ENCODE measurements at places on chromosomes 2 and 18.

- no peak for DNase-seq
These were observed 429.5 kb downstream of the STK39 start for GRCh38 chr2:167817908-167818307.

DNA sequence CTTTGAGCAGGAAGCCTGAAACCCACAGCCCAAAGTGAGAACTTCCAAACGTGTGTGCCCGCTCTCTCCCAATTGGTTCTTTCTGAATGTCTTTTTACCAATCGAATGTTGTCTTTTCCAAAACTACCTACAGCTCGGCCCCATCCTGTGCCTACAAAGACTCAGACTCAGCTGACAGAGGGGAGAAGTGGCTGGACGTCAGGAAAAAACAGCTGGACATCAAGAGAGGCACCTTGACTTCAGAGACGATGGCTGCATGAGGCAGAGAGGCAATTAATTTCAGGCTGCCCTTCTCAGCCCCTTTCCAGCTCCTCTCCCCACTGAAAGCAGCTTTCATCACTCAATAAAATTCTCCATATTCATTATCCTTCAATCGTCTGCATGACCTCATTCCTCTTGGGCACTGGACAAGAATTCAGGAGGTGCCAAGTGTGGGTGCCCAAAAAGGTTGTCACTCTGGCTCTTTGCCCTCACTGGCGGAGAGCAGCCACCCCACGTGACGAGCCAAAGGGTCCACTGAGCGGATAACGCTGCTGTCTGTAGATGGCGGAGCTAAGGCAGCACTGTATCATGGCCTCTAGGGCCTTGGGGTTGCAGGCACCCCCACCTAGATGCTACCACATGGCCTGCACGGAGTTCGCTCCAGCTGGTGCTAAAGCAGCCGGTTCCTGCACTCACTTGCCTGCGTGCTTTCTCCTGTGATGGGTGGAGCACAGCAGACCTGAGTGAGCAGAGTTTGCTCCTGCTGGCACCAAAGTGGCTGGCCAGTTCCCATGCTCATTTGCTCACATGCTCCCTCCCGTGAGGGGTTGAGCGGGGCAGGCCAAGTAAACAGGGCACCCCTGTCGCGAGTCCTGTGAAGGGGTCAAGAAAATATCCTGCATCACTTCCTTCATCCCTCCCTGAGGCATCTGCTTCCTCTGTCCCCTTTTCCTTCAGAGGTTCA, 37.9 kb downstream of the FAM210A start:
- DNase-seq, result no peak

DNA sequence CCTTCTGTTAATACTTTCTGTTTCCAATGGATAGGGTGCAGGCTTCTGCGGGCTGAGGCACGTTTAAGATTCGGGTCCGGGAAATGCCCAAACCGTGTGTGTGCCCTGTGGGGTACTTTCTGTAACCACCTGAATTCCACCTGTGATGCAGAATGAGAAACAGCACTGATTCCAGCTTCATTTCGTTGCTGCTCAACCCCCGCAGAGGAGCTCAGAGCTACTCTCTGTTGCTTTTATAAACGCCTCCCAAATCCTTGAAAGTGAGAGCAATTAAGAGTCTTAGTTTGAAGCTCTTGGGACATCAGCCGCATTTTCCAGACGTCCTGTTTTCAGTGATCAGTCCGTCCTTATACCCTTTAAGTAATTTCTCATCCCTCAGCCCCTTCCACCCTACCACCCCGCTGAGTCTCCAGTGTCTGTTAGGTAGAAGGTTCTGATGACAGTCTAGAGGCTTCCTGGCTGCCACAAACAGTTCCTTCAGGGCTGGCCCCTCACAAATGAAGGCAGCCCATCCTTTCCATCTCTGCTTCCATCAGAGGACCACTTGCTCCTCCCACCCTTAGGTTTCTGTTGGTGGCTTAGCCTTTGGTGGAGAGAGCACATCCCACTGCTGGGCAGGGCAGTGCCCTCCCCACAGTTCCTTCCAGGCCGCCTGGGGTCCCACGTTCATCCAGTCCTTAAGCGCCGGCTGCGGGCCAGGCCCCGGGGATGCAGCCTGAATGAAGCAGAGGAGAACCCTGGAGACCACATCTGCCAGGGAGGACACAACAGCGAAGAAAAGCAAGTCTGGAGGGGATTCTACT, 230.1 kb downstream of the SEPTIN10 start:
- no peak for DNase-seq

DNA sequence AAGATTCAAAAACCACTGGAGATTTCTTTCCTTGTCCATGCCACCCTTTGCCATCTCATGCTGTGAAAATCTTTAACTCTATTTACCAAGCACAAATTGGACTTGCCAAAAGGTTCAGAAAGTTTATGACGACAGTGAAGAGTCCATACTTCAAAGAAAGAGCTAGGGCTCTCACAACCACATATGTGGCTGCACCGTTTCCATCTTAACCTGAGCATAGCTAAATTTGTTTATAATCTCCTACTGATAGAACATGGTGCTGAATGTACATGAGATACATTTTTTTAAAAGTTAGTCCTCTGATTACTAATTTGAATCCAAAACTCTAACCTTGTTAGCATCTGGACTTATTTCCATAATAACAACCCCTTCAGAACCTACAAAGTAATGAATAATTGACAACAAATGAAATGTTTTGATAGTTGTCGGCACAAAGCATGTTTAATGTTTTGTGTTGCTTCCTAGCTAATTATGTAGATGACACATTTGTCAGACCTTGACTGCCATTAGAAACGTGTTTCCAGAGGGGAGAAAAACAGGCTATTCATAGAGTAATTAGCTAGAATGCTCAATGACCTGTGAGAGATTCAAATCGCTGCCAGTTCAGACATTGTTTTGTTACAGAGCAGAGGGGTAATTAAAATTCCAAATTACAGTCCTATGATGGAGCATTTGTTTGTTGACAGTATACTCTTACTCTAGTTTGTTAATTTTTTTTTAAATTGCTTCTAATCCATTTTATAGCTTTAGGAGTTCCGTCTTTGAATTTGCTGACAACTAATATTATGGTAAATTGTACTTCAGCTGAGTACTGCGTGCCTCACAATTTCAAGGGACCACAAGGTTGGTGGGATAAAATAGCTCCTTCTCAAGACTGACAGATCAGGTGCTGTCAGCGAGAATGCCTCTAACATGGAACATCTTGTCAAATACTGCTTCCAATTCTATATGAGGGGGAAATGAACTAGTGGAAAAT, 31.8 kb downstream of the ARHGAP15 start:
- DNase-seq, result no peak

- DNase-seq, result no peak
These were observed 33.5 kb upstream of the CD226 start for GRCh38 chr18:69980982-69981804.

DNA sequence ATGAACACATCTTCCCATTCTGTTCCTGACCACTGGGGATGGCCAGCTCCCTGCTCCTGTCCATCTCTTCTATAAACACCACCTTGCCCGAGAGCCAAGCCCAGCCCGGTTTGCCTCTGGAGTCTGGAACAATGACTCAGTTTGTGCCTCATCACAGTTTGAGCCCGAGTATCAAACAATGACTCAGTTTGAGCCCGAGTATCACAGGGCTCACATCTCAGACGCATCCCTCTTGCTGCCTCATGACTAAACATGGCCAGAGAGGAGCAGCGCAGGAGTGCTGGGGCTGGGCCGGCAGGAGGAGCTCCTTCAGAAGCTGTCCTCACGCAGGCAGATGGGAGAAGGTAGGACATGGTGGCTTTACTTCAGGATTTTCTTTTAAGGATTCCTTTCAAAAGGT, 68.7 kb downstream of the PXDN start:
- no peak for DNase-seq

GRCh38 chr2:236254674-236255073, 9.5 kb downstream of the ASB18 start:
- no peak for DNase-seq

DNA sequence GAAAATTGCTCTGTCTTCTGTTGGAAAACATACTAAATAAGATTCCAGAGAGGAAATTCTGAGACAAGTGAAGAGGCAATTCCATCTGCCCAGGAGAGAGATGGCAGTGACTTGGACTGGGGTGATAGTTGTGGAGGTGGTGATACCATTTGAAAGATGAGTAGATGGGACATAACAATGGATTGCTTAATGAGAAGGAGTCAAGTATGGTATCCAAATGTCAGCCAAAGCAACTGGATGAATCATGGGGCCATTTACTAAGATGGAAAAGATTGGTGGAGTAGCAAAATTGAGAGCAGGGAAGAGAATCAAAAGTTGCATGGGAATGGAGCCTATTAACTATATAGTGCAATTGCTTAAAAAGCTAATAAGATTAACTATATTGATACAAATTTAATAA, 222.1 kb downstream of the ETAA1 start:
- no peak for DNase-seq

GRCh38 chr2:120831891-120832290, 96.2 kb downstream of the GLI2 start:
- no peak for DNase-seq

DNA sequence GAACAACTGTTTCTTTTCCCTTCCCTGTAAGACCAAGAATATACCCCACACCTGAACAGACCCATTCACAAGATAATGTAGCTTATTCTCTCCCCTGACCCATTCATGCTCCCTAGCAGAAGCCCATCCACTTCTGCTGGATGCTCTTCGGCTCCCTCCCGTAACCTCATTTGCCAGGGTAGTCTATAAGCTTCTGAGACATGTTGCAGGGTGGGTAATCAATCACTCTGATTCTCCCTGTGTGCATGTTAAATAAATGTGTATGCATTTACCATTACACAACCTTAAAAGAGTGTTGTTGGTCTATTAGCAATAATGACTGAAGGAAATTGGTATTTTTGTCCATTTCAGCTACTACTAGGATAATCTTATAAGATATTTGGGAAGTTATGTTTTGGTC, 1.3 kb downstream of the SLC19A3 start:
- DNase-seq, result no peak

- DNase-seq, result no peak
These were observed 40.3 kb downstream of the DAPL1 start for GRCh38 chr2:158835431-158835830.
